ENCODE measurements at places on chromosomes 5 and 9.

DNA sequence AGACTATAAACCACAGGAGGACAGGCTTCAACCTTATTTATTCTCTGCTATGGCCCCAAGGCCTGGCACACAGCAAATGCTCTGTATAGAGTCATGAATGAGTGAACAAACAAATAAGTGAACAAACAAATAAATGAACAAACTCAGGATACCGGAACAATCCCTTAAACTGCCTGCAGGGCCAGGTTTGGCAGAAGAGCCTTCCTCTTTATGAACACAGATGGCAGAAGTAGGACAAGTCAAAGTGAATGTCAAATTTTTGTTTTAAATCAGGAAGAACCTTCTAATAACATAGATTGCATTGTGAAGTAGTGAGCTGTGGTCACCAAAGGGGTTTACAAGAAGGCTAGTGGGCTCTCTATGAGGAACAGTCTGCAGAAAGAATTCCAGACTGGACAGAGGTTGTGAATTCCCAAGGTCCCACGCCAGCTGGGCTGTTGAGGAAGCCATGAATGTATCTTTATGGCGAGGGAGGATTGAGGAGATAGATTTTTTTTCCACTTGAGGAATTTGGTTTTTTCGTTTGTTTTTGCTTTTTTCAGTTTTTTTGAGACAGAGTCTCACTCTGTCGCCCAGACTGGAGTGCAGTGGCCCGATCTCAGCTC, 30.3 kb upstream of the STING1 start:
- no peak for DNase-seq

DNA sequence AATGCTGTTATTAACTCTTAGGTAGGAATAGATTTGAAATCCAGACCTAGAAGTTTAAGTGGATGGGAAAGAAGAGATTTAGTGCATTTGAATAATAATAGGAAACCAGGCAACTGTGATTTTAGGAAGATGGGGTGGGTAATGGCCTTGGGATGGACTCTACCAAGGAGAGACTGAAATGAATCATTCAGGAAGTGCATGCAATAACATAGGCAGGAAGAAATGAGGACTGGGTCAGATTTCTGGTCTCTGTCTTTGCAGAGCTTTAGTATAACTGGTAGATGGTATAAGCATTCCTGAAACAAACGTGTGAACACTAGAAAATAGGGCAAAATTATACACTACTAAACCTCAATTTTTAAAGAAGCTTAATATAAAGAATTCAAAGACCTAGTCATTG, 274.4 kb upstream of the CLINT1 start:
- no peak for DNase-seq

DNA sequence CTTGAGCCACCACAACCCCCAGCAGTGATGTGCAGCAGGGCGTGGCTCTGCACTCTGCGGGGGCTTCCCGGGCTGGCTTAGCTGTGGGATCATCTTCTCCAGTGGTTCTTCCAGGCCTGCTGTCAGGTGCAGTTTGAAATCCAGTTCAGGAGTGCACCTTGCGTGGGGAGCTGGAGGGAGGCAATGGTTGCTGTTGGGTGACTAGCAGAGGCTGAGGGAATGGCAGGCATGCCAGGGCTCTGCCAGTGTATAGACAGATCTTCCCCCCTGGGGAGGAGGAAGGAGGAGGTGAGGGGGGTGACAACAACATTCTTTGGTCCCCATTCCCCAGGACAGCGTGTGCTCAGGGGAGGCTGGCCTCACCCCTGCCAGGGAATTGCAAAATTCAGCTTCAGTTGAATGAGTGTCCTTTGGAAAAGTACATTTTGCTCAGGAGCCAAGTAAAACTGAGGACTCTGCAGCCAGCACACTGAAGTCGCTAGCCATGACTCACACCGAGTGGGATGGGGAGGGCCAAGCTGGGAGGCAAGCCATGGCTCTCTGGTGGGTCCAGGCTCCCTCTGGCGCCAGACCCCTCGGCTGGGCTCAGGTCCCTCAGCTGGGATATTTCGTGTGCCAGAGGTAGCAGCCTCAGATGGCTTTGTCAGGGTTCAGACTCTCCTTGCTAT, 35.0 kb downstream of the ERGIC1 start:
- DNase-seq = no peak

- no peak for DNase-seq
These were observed 215.5 kb downstream of the MPDZ start for GRCh38 chr9:13063880-13064459.

GRCh38 chr9:2570615-2571479, 50.7 kb upstream of the VLDLR start:
- no peak for DNase-seq
